Posterior cingulate gyrus (tissue), 11 donors: ENCODE measurements at places on chromosomes 6 and 20.

GRCh38 chr6:46284475-46284874 lies 113.7 kb upstream of the ENPP5 start:
- DNase-seq, result no peak

GRCh38 chr20:49969234-49969633 lies 13.5 kb upstream of the SNAI1 start:
- DNase-seq, result no peak

DNA sequence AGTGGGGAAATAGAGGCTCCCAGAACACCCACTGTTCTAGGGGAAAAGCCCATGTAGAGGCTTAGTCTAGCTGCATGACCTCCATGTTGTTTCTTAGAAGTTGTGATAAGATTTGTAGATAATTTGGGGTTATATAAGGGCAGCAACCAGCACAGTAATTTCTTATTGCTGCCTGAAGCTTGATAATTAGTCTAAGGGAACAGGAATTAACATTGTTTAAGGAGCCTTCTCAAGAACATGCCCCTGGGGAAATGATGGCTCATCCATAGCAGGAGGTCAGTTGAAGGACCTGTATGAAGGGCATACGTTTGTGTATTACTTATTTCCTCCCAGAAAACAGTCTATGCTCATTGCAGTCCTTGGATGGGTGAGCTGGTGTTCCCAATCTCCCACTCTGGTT lies 170.7 kb upstream of the SCGN start:
- no peak for DNase-seq

GRCh38 chr6:20412682-20413073 lies 11.0 kb downstream of the E2F3 start:
- no peak for DNase-seq

GRCh38 chr20:59161721-59162120 lies 1.9 kb upstream of the ZNF831 start:
- no peak for DNase-seq

DNA sequence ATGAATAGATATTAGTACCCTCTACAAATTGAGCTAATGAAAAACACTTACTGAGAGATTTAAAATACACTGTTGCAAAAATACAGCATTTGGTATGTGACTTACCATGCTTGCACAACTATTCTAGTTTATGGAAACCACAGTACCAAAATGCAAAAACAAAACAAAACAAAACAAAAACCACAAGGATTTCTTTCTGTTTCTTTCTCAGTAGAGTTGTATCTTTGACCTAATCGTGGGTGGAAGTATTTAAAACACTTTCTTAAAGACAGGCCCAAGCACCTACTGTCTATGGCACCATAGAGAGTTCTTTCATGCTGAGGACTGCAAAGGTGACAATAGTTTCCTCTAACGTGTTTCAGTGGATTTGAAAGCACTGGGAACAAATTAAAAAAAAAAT lies 95.3 kb upstream of the C6orf118 start:
- no peak for DNase-seq

DNA sequence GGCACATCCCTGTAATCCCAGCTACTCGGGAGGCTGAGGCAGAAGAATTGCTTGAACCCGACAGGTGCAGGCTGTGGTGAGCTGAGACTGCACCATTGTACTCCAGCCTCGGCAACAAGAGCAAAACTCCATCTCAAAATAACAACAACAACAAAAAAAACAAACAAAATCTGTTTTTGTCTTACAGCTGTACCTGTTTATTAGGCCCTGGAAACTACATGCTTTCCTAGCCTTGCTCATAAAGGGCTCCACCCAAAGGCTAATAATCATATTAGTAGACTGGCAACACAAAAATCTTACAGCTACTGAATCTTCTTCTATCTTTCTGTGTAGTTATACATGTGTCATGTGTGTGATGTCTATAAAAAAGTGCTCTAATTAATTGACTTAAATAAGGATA lies 503.9 kb upstream of the EYS start:
- no peak for DNase-seq

DNA sequence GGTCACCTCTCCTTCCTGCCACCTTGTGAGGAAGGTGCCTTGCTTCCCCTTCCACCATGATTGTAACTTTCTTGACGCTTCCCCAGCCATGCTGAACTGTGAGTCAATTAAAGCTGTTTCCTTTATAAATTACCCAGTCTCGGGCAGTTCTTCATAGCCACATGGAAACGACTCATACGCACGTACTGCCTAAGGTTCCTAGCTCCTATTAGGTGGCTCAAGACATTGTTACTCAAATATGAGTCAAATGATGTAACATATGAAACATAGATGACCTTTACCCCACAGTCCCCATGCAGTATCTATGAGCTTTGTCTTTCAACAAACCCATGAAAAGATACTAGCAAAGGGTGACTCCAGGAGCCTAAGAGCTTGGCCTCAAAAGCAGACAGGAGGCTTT lies 98.3 kb downstream of the SIM1 start:
- DNase-seq, result no peak

DNA sequence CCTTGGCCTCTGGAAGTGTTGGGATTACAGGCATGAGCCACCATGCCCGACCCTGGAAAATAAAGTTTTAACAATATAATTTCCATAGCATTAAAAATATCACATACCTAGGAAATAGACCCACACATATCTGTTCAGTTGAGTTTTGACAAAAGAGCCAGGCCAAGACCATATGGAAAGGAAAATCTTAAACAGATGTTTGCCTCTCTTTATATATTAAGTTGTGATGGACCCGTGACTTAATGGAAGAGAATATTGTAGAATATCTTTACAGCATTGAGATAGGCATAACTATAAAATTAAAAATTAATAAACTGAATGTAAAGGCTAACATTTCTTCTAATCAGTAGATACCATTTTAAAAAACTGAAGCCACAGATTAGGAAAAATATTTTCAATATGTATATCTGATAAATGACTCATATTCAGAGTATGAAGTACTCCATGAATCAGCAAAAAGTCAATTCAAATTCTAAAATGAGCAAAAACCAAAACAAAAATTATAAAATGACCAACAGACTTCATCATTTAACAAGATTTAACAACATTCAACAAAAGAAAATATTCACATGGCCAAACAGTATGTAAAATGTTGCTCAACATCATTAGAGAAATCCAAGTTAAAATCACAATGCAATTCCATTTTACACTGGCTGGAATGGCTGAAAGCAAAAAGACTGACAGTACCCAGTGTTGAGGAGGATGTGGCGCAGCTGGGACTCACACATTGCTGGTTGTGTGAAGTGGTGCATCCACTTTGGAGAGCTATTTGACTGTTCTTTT lies 43.3 kb downstream of the GTF2H5 start:
- DNase-seq, result no peak

DNA sequence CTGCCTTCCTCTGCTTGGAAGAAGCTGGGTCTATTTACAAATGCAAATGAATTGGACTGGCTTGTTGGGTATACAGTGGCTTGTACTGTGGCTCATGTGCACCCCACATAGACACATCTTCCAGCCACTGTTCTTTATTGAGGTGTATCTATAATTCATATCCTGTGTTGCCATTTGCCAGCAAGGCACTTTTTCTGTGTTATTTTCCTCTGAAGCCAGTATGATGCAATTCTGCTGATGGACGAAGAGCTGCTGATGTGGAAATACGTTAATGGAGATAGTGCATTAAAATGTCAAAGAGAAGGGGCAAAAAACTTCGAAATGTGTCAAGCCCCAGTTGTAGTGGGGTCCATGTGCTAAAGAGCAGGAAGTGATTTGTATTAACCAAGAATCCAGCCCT lies 167.5 kb downstream of the TMEM242 start:
- no peak for DNase-seq

DNA sequence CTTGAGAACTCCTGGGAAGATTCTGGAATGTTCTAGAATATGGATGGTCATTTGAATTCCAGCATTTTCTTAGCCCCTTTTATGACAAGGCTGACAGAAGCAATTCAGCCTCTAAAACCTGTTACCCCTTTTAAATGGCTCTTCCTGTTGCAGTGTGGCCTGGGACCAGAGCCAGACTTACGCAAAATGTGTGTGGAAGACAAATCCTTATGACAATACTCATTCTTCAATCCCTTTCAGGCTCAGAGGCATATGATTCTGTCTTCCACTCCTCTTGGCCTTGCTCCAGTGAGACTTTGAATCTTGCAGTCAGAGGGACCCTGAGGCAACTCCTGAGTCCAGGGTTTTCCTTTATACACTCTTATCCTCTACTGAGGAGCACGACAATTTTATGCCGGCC lies 287.0 kb downstream of the CLIC5 start:
- no peak for DNase-seq

DNA sequence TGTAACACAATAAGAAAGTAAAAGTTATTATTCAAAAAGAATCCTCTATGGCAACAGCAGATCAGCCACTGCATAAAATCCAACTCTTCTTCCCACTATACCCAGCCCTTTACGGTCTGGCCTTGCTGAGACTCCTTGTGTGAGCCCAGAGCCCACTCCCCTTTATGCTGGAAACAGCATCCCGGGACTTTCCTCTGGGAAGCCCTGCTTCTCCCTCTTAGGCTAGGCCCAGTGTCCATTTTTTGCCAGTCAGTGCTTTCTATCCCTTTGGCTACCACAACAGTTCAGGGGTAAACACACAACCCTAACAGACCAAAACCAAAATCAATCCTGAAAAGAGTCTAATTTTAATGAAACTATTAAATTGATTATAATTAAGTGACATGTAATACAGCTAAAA lies 20.6 kb downstream of the FKBP5 start:
- DNase-seq, result no peak

DNA sequence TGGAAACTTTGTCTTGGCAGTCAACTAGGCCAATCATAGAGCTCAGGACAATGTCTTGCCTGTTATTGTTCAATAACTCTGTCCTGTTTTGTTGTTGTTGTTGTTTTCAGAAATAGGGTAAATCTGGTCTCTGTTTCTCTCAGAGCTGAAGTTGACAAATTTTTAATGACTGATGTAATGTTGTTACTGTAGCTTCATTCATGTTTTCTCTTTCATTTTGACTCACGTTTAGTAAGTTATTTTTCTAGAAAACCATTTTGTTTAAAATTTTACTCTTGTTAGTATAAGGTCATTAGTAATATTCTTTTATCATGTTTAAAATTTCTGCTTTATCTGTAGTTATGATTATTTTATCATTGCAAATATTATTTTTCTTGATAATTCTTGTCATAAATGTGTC lies 51.6 kb upstream of the GRIK2 start:
- DNase-seq, result no peak

DNA sequence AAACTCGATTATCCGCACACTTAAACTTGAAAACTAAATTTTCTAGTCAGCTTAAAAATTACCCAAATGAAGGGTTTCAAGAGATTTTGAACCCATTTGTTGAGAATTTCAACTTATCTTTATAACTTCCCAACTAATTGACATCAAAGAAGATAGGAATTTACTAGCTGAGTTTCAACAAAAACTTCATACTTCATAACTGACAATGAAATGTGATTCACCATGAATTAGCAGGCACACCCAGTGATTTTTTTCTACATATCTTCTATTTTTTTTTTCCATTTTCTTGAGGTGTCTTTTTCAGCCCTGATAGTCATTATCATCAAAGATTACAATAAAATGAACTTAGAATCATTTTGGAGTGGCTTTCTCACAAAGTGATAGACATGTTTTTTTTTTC lies 26.7 kb downstream of the TNFAIP3 start:
- no peak for DNase-seq

GRCh38 chr6:165850434-165851019 lies 187.5 kb upstream of the PDE10A start:
- DNase-seq, result peak; percentile 87

DNA sequence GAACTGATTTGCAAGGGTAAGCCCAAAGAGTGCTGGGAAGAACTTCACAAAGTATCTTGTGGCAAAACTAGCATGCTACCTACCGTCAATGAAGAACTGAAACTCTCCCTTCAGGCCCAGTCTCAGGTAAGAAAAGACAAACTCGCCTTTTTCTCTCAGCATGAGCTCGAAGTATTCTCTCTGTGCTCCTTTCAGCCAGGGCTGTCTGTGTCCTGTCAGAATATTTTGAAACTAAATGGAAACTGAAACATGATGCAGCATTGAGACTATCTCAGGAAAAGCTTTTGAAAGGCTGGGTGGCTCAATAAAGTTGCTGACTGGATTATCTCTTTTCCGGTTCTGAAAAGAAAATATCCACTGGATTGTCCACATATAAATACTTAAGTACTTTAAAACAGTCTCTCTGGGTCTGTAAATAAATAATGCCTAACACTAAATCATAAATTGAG lies 696 bp downstream of the CALHM5 start:
- no peak for DNase-seq
